ENCODE measurements at places on chromosomes 3 and 15. TPM values are rescaled to one million over a fixed set of nuclear protein-coding genes. Genes with fewer than 3 reads are reported as not detected.

DNA sequence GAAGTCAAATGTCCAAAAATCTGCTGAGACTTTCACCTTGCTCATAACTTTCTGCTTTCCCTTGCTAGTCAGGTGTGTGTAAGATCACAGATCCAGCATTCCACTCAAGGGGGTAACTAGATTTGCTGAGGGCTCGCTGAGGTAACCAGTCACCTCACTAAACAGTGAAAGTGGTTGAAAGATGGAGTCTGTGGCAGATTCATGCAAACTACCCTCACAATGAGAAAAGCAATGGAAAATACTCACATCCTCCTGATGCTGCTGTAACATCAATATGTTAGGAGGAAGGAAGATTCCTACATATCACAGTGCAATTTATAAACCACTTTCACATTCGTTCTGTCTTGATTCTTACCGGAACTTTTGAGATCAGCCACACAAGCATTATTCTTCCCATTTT, 174.3 kb upstream of the BCL6 start:
- DNase-seq = no peak

GRCh38 chr3:112718516-112718915, 77.6 kb upstream of the CCDC80 start:
- DNase-seq = no peak

DNA sequence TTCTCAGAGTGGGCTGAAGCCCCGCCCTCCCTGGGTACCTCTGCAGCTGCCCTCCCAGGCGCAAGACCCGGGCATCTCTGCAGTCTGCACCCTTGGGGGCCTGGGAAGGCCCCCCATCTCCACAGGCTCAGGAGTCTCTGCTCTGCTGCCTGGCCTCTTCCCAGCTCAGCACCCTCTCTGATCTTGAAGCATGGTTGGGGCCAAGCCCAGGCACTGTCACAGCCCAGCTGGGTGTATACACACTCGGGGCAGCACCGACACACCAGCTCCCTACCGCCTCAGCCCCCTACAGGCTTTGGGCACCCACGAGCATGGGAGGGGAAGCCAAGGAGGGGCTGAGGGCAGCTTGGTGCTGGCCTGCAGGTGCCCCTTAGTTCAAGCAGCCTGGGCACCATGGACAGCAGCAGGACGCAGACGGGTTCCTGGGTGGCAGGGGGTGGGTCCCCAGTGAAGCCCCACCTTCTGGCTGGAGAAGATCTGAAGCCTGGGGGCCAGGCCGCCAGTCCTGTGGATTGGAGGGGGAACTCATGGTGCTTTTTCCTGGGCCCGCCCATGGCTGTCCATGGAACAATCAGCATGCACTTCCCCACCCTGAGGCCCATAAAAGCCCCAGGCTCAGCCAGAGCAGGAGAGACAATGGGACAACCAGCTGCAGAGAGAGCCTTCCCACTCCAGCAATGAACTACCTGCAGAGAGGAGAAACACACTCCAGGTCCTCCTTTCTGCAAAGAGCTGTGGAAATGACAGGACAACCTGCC, 170.6 kb downstream of the TJP1 start:
- no peak for DNase-seq

The CPA3 gene
- not detected for total RNA-seq

DNA sequence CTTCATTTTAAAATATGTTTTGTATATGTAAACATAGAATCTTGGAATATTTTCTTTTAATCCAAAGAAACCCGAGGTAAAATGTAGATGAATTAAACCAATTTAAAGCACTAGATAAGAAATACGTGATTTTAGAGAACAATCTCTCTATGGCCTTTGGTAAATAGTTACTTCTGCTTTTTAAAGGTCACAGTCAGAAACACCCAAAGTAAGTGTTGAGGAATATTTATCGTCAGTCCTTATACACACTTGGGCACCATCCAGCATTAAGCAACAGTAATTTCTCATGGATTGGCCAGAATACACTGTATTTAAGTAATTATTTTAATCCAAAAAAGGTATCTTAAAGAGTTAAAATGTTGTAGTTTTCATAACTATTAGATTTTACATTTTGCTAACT, 713.2 kb downstream of the NLGN1 start:
- DNase-seq = no peak

DNA sequence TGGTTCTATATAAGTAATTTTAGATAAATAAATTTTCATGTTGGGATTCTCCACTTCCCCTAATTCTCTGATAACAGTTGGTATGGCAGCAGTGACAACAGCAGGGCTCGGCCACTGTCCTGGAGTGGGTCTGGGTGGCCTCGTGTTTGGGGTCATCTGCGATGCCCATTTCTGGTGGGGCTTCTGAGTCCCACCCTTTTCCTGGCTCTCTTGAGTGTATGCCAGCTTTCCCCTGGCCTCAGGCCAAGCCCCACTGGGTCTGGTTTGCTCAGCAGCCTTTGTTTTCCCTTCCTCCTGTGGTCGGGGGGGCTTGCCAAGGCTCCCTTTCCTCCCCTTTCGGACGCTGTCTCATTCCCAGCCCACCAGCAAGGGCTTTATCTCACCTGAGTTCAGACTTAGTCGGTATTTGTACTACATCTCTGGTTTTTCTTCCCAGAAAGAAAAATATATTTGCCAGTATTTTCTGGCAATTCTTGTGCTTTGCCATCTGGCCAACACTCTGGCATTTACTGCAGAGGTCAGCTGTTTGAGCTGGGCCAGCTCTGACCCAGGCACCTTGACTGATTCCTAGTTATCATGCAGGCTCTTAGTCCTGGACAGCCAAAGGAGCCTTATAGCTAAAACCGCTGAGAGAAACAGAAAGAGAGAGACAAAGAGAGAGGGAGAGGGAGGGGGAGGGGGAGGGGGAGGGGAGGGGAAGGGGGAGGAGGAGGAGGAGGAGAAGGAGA, 35.2 kb downstream of the MYZAP start:
- DNase-seq = no peak

DNA sequence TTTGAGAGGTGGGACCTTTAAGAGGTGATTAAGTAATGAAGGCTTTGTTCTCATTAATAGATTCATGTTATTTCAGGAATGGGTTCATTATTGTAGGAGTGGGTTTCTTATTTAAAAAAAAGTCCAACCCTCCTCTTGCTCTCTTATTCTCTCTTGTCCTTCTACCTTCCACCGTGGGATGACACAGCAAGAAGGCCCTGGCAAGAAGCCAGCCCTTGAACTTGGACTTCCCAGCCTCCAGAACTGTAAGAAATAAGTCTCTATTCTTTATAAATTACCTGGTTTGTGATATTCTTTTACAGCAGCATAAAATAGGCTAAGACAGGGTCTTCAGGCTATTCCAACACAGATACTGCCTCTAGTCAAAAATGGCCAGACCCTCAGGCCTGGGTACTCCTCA, 62.2 kb downstream of the MYLK start:
- no peak for DNase-seq

DNA sequence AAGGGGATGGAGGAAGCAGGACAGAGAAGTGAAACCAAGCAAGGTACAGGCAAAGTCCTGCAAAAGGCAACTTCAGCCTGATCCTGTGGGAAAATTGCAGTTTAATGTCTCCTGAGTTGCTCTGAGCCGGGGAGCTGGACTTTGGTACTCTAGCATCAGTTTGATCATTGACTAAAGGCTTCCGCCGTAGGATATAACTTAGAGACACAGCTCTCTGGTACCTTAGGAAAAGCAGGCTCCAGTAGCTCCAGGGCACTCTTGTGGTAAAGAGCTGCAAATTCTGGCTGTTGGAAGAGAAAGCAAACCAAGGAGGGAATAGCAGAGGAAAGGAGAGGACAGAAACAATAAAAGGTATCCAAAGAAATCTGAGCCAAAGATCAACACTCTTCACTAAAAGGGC, 521.1 kb downstream of the PLOD2 start:
- DNase-seq = no peak

DNA sequence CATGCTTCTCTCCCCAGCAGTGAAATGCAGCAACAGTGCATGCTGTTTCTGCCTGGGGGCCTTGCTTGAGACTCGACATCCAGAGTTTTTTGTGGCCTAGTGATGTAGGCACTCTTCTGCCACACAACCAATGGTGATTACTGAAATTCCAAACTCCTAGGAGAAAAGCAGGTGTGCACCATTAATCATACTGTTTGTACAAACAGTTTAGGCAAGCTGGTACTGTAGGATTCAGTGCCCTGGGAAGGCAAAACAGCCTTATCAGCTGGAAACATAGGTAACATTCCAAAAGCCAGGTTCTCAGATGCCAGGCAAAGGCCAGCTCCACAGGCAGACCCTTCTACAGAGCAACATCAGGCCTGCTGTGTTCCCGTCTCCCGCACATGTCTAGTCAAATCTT, 17.5 kb upstream of the RBP1 start:
- no peak for DNase-seq

The CCRL2 gene
- not detected for total RNA-seq

The NOX5 gene
- total RNA-seq = 4.0 TPM

The LYSMD2 gene
- 25.7 TPM for total RNA-seq

GRCh38 chr3:22933841-22934116, 269.3 kb upstream of the UBE2E2 start:
- DNase-seq = no peak

DNA sequence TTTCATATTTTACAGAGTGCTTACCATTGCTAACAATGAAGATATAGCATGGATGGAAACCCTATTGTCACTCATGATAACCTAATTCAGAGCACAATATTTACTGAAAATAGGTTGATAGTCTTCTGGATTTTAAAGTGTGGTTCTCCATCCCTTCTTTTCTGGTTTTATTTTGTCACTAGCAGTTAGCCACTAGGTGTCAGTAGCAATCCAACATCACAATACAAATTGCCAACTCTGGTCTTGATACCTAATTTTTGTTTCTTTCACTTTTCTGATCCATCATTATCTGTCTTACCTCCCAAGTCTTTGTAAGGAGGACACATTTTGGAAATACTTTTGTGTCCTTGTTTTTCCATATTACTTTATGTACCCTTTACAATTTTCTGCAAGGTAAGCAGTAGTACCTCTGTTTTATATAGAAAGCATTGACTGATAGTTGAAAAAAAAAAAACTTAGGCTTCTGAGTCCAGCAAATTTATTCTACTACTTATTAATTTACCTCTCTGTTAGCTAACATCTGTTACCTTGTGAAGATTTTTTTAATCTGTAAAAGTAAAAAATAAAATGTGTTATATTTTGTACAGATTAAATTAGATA, 28.3 kb upstream of the CRYBG3 start:
- DNase-seq = peak; percentile 74

DNA sequence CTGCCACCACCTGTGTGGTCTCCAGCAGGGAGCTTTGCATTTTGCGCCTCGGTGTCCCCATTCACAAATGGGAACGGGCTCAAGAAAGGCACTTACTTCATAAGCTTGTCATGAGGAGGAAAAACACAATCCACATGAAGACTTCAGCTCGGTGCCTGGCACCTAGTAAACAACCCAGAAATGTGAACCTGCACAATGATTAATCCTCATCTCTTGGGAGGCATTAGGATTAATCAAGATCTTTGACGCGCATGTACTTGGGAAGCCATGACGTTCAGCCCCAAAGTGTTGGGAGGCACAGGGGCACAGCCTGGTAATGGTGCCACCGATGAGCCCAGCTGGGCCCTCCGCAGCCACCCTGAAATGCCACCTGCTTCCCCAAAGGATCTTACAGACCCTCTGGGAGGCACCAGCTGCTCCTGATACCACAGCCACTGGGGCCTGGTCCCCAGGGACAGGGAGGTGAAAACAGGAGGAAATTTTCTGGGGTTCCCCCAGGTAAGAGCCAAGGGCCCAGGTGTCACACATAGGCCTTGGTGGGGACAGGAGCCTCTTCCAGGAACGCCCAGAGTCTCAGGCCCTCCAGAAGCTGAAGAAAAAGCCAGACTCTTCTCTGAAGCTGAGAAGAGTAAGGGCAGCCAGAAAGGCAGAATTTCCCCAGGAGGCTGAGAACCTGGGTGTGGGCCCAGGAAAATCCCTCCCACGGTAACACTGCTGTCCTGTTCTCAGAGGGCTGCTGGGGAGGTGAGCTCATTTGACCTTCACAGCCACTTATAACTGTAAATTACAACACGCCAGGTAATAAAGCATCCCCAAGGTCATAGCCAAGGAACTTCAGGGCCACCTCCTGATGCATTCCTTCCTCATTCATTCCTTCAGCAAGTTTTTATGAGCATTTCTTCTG, 507.5 kb downstream of the SHQ1 start:
- no peak for DNase-seq

DNA sequence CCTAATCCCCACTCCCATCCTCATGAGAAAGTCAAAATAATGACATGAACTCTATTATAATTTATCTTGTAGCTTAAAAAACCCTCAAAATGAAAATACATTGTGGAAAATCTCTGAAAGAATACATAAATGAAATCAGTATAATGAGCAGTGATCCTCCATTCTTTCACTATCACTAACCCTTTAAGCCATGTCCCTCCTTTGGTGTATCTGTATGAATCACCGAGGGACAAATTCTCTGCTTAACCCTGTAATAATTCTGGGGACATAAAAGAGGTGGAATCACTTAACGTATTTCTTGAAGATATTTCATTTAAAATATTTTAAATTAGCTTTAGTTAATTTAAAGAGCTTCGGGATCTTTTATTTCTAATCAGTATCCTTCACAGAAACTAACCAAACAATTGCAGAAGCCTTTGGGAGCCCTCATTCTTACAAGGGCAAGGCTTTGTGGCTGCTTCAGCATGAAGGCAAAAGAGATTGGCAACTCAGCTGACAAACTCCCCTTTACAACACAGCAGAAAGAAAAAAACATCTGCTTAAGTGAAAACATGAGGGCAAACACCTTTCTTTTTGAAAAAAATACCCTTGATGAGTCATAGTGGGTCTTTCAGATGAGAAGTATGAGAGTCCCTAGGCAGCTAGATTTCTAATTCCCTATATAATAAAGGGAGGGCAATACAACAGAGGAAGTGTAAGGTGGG, 44.0 kb upstream of the ALCAM start:
- no peak for DNase-seq

GRCh38 chr15:33994005-33994615, 25.8 kb downstream of the CHRM5 start:
- DNase-seq = peak; percentile 74

DNA sequence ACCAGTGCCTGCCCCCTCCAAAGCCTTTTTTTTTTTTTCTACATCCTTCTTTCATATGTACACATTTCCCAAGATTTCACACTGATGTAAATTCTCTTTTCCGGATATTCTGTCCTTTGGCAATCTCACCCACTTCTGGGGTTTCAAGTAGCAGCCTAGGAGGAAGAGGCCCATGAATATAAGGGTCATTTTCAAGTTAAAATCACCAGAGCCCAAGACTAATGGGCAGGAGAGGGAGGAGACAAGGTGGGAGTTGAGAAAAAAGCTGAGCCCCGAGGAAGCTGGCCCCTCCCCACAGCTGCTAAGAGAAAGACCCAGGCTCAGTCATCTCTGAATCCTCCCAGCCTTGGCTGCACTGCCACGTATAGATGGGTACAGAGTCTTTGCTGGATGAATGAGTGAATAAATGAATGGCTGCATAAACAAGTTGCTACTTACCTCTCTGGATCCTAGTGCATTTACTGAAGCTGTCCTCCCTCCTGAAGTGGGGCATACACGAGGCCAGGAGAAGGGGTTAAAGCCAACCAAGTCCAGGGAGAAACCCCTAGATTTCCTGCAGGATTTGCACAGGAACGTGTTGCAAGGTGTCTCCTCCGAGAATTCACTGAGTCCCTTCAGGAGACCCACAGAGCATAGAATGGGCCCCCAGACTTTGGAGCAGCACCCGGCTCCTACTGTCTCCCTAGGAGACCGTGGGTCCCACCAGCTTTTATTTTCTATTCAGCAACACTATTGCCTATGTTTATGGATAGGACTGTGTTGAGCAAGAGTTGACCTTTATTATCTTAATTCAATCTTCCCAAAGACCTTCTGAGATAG, 100.8 kb upstream of the LIPC start:
- DNase-seq = no peak

GRCh38 chr3:195903950-195904290, 4.4 kb downstream of the TNK2 start:
- no peak for DNase-seq

GRCh38 chr15:68268405-68268804, 9.1 kb upstream of the FEM1B start:
- DNase-seq = peak; percentile 87

GRCh38 chr15:58111718-58112104, 26.5 kb upstream of the AQP9 start:
- no peak for DNase-seq
